ENCODE measurements at places on chromosomes 1 and 21.
A peak's percentile ranks its signal among the peaks of the same experiment; 100 is the strongest.

DNA sequence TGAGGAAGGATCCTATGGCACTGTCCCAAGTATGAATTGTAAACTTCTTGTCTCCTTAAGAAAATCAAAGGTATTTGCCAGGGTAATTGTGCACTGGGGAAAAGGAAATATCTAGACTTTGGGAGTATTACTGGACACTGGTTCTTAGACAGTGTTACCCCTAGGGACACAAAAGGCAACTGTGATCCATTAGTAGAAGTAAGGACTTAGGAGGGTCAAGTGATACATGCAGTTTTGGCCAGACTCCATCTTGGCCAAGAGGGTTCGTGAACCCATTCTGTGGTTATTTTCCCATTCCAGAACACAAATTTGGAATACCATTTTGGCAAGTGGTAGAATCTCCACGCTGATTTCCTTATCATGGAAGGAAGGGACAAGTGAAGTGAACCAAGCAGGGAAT, 98.1 kb downstream of the TM2D1 start:
- DNase-seq: no peak

DNA sequence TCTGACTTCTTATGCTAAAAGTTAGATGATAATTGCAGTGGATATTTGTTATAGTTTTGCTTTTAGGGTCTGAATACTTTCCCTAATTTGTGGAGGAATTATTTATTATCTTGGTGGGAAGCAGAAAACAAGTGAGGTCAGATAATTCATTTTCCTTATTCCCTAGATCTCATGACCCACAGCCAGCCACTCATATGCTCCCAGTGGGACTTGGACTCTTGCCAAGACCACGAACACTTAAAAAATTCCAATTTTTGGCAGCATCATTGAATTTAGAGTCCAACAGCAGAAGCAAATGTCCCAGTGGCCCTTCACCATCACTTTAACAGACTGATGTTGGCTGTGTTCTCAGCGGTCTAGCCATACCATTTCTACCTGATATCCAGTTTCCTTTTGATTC, 204.2 kb downstream of the HMCN1 start:
- no peak for DNase-seq

DNA sequence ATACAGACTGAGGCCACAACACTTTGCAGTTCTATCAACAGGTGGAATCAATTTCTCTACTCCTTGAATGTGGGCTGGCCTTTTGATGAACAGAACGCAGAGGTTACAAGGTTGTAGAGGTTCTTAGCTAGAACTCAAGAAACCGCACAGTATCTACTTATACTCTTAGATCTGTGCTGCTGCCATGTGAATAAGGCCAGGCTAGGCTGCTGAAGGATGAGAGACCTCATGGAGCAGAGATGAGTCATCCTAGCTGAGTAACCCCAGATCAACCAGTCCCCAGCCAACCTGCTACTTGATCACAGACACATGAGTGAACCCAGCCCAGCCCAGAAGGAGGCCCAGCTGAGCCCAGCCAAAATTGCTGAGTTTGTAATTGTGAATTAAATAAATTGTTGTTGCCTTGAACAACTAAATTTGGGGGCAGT, 35.3 kb upstream of the BCAR3 start:
- no peak for DNase-seq

- DNase-seq: peak; percentile 58
Observed at GRCh38 chr1:87113313-87113712, 198.9 kb downstream of the HS2ST1 start.

DNA sequence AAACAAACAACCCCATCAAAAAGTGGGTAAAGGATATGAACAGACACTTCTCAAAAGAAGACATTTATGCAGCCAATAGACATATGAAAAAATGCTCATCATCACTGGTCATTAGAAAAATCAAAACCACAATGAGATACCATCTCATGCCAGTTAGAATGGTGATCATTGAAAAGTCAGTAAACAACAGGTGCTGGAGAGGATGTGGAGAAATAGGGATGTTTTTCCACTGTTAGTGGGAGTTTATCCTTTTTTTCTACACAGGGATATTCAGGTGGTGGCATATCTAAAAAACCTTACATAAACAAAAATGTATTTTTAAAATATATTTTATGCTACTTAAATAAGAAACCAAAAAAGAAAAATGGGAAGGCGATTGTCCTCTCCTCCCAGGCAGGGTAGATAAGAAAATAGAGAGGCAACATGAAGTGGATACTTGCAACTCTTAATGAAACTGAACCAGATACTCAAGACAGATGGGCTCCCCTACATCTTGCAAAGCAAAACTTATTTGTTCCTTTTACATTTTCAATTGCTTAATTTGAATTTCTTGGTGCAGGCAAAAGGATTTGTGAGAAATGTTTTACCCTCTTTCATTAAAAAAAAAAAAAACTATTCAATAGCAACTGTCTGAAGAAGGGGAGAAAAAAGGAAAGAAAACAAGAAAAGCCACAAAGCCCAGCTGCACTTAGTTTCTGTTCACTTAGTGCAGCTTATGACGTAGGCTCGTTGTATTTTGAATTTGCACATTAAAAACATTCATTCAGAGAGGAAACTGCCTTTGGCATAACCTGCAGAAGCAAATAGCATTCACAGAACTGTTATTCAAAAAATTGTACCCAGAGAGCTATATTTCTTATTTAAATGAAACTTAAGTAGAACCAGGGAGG, 36.9 kb upstream of the RGS1 start:
- DNase-seq: no peak

GRCh38 chr1:186760446-186760845, 68.3 kb upstream of the PLA2G4A start:
- DNase-seq: no peak

GRCh38 chr1:197976368-197976767, 59.2 kb downstream of the LHX9 start:
- DNase-seq: no peak

DNA sequence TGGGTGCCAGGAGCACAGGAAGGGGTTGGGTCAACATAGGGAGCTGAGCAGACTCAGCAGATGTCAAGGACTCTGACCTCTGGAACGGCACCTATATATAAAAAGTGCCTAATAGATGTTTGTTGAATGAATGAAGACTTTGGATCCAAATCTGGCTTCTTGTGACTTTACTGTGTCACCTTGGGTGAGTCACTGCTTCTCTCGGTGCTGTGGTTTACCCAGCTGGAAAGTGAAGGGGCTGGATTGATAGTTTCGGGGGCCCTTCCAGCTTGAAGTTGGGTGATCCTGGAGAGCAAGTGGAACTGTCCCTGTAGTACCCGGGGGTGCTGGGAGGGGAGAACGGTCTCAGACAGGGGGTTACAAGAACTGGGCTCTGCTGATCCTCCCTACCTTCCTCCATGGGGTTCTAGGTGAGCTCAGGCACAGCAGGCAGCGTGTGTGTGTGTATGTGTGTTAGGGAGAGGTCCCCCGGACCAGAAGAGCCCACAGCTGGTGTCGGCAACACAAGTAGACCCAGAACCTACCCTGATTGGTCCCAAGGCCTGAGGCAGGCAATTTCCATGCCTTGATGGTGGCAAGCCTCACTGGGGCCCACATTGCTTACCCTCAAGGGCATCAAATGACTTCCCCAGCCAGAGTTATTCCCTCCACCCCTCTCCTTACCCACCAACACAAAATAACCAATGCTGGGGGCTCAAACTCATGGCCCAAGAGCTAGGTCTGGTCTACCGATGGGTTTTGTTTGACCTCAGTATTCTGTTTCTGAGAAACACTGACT, 5.5 kb upstream of the PADI1 start:
- DNase-seq: no peak

DNA sequence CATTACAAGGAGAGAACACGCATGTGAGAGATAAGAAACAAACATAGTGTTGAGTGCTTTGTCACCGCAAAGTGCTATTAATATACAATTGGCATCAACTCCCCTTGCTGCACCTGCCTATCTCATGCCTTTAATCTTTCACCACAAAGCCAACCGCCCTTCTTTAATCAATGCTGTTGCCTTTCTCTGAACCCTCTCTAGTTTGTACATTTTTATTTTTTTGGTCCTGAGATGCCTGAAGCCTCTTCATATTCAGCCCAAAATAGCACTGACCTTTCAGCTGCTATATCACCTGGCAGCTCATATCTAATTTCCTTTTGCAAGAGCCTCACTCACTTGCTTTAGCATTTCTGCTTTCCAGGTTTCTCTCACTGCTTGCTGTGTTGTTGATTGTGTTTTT, 504.7 kb downstream of the NUF2 start:
- no peak for DNase-seq

- peak; percentile 96 for DNase-seq
Observed at GRCh38 chr1:192559115-192560006, 16.2 kb upstream of the RGS1 start.

GRCh38 chr1:235078480-235079381, 49.9 kb downstream of the TOMM20 start:
- DNase-seq: no peak

DNA sequence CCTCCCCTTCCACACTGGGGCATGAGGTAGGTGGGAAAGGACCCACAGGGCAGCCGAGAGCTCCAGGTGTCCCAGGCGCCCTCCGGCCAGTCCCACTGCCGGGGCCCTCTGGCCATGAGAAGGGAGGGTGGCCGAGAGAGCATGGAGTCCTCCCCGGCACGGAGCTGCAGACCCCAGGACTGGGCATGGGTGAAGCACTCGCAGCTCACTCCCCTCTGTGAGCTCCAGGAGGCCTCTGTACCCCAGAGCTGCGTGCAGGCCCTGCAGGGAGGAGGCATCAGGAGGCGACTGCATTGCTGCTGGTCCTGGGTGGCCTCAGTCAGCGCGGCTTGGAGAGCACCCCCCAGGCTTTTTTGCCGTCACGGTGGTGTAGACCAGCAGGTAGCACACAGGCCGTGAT, 80.1 kb upstream of the TTC34 start:
- DNase-seq: no peak

GRCh38 chr1:185244015-185244747, 72.9 kb downstream of the IVNS1ABP start:
- DNase-seq: peak; percentile 75

GRCh38 chr1:30081379-30082102, 641.8 kb downstream of the MATN1 start:
- no peak for DNase-seq

- DNase-seq: peak; percentile 8
Observed at GRCh38 chr1:51170342-51170741, 65.7 kb upstream of the RNF11 start.

DNA sequence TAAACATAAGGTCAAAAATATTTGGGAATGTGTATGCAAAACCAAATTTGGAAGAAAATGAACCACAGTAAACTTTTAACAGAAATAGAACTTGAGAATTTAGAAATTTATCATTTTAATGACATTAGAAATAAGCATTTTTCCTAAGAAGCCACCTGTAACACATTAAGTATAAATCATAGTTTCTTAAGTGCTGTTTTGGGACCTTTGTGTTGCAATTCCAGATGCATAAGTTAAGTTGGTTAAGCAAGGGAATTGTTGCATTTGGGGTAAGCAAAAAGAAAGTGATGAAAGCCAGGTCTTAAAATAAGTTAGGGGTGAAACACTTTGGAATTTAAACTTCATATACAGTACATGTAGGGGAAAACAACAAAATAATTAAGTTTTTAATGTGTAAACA, 49.8 kb downstream of the CDKN2C start:
- no peak for DNase-seq

DNA sequence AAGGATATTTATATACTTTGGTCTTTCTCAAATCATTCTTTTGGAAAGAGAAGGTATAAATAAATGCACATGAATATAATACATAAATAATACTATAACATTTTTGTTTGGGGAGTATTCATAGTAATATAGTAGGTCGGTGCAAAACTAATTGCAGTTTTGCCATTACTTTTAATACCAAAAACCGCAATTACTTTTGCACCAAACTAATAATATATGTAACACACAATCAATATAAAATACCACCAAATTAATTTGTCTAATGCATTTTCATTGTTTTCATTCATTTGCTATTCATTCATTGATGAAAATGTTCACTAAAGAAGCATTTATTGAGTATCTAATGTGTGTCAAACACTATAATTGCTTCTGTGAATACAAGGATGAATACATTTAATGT, 219.0 kb downstream of the RWDD3 start:
- no peak for DNase-seq

GRCh38 chr1:210437781-210438180, 109.1 kb downstream of the HHAT start:
- no peak for DNase-seq

GRCh38 chr1:212037900-212038299, 2.4 kb downstream of the DTL start:
- no peak for DNase-seq

DNA sequence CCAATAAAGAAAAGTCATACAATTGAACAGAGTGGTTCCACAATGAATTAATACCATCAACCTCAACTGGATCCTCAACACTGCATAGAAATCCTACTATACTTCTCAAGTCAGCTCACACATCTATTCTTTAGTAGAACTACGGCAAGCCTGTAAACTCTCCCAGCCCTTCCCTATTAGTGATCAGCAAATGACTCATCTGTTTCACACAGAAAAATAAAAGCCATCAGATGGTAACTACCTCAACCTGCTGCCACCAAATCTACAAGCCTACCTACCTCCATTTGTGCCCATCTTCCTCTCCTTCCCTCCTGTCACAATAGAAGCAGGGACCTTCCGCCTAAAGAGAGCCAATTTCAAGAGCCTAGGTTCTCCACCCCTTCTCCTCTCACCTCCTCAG, 63.6 kb downstream of the DMAP1 start:
- no peak for DNase-seq

DNA sequence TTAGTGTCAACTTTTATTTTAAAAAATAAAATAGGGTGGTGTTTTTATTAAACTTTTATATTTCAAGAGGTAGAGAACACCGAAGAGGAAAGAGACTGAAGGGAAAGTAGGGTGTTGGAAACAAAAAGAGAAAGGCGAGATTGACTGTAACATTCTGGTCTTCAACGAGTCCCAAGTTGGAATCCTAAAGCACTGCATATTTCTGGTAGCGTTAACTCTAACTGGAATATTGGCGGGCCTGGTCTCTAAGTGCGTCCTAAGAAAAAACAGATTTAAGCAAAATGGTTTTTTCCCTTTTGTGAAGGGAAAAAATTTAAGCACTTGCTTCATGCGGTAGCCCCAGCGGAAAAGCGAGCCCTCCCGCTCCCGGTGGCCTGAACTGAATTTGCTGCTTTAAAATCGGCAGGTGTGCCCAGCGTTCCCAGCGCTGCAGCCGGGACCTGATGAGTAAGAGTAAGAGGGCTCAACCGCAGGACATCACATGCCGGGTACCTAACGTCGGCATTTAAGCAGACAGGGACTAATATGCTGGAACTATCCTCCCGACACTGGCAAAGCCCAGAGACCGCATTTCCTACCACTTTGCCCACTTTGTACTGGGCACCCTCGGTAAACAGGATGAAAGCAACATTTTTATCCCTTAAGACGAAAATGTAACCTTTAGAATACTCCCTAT, 30.5 kb upstream of the NFIA start:
- DNase-seq: no peak

GRCh38 chr1:204326771-204327300, 32.9 kb downstream of the PLEKHA6 start:
- DNase-seq: no peak
